Activated CD4-positive, alpha-beta T cell treated with anti-CD3 and anti-CD28 coated beads, Interleukin-2, Interleukin-4, amounts not matched to agents 100 ng/mL and 50 ng/mL, durations not matched to agents 16 hours and 8 hours (primary cell): ENCODE measurements at places on chromosomes 3 and 15.

DNA sequence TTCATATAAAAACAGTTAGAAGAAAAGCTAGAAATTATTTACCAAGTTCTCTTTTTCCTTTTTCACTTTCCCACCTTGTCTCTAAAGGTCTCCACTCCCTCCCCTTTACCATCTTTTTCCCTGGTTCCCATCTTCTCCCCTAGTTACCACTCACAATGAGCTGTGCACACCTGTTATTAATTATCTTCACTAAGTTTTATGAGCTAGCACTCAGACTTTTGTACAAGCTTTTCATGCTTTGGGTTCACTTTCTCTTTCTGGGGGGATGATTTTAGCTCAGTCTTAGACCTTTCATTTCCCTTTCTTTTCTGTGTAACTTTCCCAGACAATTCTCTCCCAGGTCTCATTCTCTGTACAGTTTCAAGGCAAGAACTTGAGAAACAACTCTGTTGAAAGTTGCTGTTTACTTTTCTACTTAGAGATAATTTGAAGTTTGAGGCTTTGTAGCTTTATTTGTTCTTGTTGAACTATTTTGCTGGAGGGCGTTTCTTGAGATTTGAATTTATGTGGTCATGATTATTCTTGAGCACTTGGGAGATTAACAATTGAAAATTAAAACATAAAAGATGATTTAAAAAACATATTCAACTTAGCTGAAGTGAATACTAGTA, 24.0 kb upstream of the AADAC start:
- DNase-seq: no peak

GRCh38 chr3:45538641-45538986, 55.9 kb upstream of the LIMD1 start:
- DNase-seq: no peak

DNA sequence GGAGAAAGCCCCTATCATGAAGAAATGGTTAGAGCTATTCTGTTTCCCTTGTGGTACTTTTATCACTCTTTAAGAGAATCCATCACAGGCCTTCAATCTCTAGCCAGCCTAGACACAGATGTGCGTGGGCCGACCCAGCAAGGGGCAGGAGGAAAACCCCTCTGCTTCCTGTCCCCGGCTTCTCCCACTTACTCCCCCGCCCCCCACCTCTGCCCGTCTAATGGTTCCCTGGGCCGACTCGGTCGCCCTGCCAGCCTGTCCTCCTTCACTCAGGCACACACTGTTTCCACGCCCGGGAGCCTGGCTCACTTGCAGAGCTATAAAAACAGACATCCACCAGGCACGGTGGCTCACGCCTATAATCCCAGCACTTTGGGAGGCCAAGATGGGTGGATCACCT, 58.3 kb upstream of the TFRC start:
- no peak for DNase-seq

GRCh38 chr15:55782901-55783300, 39.9 kb upstream of the PRTG start:
- DNase-seq: no peak

DNA sequence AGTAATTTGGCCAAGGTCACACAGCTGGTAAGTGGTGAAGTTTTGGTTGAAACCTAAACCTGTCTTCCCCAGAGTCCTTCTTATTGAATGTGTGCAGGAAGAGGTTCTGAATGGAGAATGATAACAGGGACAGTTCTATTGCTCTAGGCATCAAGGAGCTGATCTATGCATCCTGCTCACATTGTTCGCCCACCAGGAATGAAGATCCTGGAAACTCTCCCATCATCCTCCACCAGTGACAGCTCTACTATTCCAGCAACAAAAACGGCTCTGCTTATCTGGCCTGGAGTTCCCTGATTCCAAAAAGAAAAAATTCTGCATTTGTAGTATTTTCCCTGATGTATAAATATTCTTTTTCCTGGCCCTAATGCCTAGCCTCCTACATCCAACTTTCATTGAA, 16.4 kb upstream of the TNFAIP8L3 start:
- DNase-seq: no peak
